ENCODE measurements at places on chromosomes 2 and 18.

DNA sequence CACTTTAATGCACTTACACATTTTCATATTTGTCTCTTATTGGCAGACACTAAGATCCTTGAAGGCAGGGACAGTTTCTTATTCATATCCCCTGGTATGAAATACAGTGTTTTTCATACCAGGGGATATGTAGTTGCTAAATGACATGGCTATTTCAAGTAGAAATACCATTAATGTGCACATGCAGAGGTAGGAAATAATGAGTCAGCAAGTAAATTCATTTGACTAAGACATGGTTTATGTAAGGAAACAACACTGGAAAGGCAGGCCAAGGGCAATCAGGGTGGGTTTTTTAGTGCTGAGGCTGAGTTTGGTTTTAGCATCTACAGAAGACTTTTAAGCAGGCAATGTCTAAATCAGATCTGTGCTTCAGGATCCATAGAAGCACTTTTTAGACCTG is 155.9 kb downstream of the WDPCP start:
- DNase-seq: no peak

DNA sequence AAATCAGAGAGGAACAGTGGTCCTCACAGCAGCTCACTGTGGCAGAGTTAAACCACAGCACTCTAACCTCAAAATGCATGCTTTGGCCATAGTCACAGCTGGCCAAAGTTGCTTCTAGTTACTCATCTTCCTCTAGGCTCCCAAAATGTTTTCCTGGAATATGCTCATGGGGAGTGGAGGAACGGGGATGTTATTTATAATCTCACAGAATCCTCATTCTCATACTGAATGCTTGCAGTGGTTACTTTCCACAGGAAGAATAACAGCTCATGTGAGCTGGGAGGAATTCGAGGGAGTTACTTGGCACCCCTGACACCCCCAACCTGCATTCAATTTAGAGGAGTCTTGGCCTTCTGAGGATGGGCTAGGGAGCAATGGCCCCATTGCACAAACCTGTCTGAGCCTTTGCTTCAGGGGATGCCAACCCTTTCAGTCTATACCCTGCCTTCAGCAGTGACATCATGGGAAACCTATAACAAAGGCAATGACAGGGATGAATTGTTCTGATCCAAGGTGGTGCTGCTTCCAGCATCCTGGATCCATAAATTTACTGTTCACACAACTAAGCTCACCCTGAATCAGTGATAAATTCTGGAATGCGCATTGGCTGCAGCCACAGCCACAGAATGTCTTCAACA is 22.4 kb upstream of the CCBE1 start:
- no peak for DNase-seq

GRCh38 chr2:197915548-197916265 is 111.3 kb downstream of the PLCL1 start:
- DNase-seq: no peak

DNA sequence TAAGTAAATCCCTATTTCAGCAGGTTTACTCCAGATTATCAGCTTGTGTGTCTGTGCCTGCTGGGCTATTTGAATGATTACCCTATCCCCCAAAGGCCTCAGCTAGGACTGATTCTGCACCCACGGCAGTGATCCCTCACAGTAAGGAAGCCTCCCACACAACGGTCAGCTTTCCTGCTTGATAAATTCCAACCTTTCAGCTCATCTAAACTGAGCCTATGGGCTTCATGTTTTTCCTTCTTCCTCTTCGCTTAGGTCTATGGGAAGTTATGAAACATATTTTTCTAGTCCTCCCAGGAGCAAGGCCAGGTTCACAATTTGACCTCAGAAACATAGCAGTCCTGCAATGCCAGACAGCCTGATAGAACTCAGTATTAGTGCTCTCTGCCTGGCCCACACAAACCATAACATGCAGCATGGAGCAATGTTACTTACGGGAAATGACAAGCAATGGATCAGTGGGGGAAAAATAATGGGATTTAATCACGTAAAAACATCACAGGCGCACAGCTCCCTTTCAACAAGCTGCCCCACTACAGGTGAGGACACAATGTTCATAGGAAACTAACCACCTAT is 170.9 kb downstream of the ZNF521 start:
- DNase-seq: no peak

DNA sequence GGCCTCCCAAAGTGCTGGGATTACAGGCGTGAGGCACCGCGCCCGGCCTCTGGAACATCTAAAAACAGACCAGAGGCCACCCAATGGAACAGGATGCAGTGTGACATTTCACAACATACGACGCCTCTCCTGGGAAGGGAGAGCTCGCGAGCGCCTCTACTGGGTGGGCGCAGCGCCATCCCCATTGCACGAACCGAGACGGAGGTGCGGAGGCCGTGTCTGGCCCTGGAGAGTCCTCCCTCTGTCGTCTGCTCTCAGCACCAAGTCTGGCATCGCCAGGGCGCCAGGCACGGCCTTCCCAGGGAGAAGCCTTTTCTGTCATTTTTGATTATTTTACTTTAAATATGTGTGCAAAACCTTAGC is 9.4 kb upstream of the GBX2 start:
- DNase-seq: no peak

- DNase-seq: peak; percentile 9
These were observed 74.9 kb downstream of the ACKR3 start for GRCh38 chr2:236644502-236644911.

GRCh38 chr2:193701484-193701883 is 1506.8 kb upstream of the TMEFF2 start:
- no peak for DNase-seq

GRCh38 chr2:135650721-135651120 is 90.9 kb upstream of the UBXN4 start:
- no peak for DNase-seq

DNA sequence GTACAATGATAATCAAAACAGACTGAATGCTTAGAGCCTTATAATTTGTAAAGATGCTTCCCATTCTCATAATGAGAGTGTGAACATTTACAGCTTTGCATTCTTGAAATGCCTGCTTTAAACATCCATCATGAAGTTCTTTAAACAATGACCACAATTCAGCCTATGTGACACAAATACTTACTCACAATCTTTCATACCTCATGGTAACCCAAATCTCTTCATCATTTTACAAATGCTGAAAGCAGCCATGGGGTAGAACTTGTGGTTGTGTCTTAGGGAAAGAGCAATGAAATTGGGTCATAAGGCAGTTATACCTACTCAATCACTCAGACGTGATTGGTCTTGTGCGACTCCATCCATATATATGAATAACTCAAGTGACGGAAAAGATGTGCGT is 140.7 kb downstream of the RND3 start:
- no peak for DNase-seq

- DNase-seq: no peak
These were observed 478.1 kb upstream of the CHAC2 start for GRCh38 chr2:53289309-53290006.

GRCh38 chr18:3044931-3045698 is 32.2 kb upstream of the LPIN2 start:
- no peak for DNase-seq

- DNase-seq: no peak
These were observed 75.6 kb downstream of the DCDC2C start for GRCh38 chr2:3778851-3779495.

GRCh38 chr2:231227310-231228162 is 29.1 kb downstream of the ARMC9 start:
- DNase-seq: peak; percentile 72

GRCh38 chr2:168490015-168490874 is 34.2 kb downstream of the CERS6 start:
- no peak for DNase-seq

DNA sequence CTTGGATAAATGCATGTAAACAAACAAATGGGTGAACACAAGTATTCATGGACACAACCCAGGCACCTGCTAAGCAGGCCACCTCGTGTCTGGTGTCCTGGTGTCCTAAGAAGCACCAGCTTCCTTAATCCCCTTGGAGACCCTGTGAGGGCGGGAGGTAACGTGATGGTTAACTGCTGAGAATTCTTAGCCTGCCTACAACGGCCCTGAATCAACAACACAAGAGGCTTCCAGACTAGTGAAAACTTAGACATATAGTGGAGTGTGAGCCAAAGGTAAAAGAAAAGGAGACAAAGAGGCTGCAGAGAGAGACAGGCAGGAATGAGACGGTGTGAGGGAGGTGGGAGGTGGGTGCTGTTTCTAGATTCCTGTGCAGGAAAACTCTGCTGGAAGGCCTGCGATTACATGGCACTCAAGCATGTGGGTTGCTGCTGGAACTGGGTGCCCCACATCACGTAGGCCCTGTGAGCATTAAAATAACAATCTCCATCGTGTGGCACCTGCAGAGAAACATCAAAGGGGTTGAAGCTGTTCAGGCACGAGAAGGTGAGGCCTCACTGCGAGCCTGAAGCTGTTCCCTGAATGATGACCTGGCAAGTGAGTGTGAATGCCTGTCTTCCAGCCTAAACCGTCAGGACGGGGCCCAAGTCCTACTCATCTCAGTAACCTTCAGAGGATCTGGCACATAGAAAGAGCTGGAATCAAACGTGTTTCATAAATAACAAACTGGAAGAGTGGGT is 64.2 kb downstream of the RPL37A start:
- DNase-seq: no peak

DNA sequence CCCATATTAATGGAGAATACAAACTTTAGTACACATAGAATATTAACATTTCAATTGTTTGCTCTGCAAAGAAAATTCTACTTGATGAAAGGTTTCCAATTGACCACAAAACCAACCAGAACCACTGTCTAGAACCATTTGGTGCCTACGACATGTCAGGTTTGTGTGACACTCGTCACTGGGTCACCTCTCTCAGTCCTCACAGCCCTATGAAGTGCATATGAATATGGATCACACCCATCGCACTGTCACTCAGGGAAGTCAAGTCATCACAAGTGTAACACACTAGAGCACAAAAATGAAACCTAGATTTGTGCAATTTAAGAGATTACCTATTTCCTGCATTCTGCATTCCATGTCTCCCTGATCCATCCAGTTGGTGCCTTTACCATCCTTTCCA is 43.7 kb downstream of the PTPN2 start:
- DNase-seq: no peak

GRCh38 chr2:168156661-168157060 is 90.7 kb downstream of the STK39 start:
- peak; percentile 41 for DNase-seq

- no peak for DNase-seq
These were observed 77.3 kb downstream of the TEX51 start for GRCh38 chr2:126975671-126976655.

- DNase-seq: no peak
These were observed 25.6 kb upstream of the TMEM178A start for GRCh38 chr2:39640107-39640506.

GRCh38 chr18:49899657-49900330 is 86.5 kb upstream of the ACAA2 start:
- no peak for DNase-seq

DNA sequence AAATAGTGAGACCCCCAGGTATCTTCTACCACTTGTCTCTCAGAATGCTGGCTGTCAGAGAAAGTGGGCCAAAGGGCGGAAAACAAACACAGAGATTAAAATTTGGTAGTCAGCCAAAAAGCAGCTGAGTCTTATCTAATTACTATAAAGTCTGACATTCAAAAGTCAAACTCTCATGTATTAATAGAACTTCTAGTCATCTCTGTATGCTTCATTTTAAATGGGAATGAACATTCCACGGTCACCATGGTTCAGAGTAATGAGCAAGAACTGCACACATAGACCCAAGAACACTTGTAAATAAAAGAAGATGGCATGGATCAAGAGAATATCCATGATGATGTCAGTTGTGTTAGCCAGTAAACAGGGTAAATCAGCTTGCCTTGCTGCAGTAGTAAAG is 1267.0 kb upstream of the CHAC2 start:
- DNase-seq: no peak

GRCh38 chr2:153971855-153972254 is 100.1 kb downstream of the GALNT13 start:
- DNase-seq: no peak

DNA sequence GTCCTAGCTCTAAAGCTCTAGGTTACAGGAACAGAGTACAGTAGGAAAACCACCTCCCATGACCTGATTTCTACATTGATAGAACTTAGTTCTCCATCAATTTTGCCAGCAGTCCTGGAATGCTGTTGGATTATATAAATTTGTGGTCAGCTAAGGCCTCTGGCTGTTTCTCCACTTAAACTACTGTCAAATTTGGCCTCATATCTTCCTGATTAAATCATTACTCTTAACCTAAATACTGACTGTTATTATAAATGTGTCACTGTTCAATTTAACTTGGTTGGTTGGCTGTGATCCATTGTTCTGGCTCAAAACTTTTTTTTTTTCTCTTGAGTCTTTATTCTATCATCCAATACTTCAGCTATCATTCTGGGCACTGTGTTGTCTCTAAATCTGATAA is 71.2 kb downstream of the TGFA start:
- DNase-seq: no peak

DNA sequence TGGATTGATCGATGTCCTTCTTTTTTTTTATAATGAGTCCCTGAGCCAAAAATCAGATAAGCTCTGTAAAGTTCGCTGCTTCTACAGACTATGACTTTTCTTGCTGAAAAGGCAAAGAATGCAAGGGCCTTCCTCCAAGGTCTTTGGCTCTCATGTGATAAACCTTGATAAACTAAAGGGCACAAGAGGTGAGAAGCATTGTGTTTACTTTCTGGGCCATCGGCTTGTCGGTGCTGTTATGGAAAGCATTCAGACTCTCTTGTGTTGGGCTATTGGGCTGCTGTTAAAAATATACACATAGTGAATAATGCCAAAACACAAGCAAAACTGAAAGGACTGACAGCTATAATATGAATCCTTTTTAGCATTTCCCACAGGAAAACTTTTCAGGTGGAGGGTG is 472.4 kb upstream of the SPHKAP start:
- no peak for DNase-seq

DNA sequence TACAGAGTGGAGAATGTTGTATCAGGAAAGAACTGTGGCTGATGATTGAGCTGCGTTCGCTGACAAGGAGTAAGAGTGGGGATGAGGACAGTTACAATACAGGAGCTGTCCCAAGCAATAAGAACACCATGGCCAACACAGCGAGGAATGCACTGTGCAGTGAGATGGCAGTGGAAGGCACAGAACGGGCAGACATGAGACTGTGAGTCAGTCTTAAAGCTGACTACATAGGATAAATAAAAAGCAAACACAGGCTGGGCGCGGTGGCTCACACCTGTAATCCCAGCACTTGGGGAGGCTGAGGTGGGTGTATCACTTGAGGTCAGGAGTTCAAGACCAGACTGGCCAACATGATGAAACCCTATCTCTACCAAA is 89.8 kb downstream of the CABYR start:
- DNase-seq: no peak

Measured in uterus (tissue), 4 donors.